Left ventricle myocardium inferior (tissue), 1 donor: ENCODE measurements at places on chromosomes 2 and 18.

DNA sequence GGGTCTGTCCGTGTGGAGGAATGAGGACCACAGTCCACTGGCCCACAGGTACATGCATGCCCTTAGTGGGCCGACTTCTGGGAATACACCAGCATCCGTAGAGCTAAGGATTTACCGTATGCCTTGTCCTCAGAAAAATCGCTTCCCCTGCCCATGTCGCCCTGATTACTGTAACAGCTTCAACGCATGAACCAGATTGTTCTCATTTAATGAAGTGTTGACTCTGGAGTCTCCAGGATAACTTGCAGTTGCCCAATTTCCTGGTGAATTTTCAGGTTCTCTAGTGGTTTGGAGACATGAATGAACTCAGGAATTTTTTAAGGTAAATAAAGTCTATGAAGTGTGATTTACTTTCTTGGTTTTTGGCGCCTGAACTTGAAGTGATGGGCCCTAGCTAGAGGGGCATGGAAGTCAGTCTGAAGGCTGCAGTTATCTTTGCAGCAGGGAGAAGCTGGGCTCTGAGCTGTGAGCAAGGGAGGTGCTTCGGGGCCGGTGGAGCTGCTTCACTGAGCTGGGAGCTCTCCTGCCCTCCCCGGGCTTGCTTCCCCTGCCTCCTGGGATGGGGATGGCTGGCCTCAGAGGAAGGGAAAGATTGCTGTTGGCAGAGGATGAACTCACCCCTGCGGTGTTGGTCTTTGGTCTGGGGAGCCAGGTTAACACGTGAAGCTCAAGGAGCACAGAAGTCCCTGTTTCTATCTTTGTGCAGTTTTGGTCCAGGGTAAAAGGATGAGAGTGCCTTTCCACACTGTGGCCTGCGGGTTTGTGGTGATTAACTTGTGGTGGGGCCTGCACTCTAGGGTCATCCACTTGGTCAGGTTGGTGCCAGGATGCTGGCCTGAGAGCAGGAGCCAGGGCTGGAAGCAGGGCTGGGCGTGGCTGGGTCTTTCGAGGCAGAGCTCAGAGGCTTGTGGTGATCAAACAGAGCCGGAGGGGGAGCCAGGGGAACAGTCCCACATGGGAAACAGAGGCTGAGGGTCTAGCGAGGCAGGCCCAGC is 28.1 kb downstream of the TCF7L1 start:
- DNase-seq, result no peak

- DNase-seq, result no peak
Observed at GRCh38 chr2:225317186-225317585, 82.3 kb upstream of the NYAP2 start.

DNA sequence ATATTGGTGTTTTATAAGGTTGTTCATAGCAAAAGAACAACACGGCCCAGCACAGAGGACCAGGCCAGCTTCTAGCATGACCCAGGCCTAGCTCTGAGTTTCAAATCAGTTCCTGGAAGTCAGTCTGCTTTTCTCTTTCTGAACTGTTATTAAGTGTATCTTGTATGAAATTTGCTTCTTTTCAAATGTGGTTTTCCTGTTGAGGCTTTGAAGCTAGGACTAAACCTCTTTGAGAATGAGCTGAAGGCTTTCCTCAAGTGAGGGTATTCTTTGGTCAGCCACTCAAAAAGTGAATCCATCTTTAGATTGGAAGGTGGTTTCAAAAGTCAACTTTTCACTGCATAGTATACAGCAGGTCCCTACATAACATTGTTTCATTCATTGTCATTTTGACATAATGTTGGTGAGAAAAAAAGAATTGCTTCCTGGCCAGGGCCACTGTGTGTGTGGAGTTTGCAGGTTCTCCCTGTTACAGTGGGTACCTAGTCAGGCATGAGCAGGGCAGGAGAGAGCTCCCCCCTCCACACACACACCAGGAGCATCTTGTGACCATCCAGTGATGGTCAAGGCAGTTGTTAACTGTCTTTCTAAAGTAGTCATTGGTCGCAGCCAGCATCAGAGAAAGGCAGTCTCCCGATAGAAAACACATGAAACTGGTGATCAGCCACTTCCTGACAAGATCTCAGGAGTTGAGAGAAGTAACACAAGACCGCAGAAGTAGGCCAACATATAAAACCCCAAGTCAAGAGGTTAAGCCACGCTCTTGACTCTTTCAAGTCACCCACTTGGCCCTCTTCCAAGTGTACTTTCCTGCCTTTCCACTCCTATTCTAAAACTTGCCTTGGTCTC is 6.7 kb upstream of the ACAA2 start:
- no peak for DNase-seq

DNA sequence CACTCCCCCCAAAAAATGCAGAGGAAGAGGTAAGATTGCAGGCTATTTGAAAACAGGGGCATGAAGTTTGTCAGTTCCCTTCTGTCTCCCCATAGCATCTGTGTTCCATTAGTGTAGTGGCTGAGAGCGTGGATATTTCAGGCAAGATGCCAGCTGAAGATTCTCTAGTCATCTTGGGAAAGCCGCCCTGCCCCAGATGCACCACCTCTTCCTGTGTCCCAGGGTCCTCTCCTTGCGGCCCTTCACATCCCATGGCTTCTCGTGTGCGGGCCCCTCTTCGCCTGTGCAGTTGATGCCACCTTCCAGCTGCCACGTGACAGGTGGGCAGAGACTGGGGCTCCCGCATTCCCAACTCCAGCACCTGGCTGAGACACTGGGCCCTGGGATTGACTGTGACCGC is 16.1 kb downstream of the TMEM127 start:
- no peak for DNase-seq

DNA sequence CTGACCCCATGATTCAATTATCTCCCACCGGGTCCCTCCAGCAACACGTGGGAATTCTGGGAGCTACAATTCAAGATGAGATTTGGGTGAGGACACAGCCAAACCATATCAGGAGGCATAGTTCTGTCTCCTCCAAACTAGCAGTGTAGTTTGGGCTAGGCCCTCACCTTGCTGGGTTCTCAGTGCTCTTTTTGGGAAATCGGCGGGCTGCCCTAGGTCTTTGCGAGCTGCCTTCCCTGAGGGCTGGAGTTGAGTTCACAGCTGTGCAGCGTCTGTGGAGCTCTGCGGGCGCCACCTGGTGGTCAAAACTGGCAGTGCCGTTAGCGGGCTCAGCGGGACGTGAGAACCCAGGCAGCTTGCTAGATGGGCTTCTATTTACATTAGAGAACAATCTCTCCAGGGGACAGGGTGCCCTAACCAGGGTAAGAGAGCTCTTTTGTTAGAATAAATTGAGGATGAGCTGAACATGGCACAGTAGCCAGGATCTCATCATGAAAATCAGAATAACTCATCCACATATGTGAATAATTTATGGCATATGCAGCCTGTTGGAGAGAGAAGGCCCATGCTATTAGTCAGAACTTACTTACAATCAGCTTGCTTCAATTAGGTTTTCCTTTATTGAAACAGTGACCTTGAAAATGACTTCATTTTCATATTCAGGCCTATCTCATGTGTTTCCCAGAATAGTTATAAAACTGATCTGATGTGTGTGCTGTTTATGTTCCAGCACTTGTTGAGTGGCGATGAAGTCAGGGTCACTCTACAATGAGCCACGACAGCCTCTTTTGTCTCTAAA is 27.4 kb upstream of the YES1 start:
- peak; percentile 87 for DNase-seq

DNA sequence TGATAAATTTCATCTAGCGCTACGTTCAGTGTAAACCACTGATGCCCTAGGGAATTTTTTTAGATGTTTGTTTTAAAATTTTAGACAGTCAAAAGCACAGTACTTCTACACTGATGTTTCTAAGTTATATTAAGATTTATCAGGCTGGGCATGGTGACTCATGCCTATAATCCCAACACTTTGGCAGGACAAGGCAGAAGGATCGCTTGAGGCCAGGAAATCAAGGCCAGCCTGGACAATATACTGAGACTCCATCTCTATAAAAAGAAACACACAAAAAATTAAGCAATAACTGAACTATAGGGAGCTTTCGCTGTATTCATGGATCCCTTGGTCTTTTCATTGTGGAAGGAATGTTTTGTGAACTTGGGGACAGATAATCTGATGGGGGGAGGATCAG is 50.6 kb upstream of the MAPRE2 start:
- no peak for DNase-seq

- DNase-seq, result no peak
Observed at GRCh38 chr2:103179798-103180197, 418.0 kb downstream of the TMEM182 start.

- DNase-seq, result no peak
Observed at GRCh38 chr18:12295389-12296086, 12.5 kb upstream of the TUBB6 start.

- DNase-seq, result no peak
Observed at GRCh38 chr18:58695772-58696171, 24.5 kb downstream of the MALT1 start.

GRCh38 chr2:55431982-55432627 is 12.4 kb upstream of the CCDC88A start:
- DNase-seq, result no peak

GRCh38 chr2:43196768-43197587 is 29.4 kb downstream of the ZFP36L2 start:
- no peak for DNase-seq

GRCh38 chr2:224885291-224885690 is 157.0 kb downstream of the DOCK10 start:
- DNase-seq, result no peak

DNA sequence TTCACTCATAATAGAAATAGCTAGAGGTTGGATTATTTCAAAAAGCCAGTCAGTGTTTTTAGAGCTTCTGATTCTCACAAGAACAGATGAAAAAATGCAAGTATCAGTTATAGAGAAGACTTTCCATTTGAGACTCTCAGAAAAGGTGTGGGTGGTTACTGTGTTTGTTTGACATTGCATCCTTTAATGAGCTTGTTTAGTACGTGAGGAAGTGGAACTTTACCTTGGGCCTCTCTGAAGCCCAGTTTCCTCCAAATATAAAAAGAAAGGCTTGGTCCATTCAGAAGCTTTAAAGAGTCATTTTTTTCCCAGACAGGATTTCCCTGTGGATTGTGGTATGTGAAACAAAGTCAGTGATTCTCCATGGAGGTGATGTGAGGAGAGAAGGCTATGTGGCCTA is 89.9 kb upstream of the RANBP2 start:
- DNase-seq, result no peak

- no peak for DNase-seq
Observed at GRCh38 chr2:200345975-200346374, 39.5 kb downstream of the SPATS2L start.

DNA sequence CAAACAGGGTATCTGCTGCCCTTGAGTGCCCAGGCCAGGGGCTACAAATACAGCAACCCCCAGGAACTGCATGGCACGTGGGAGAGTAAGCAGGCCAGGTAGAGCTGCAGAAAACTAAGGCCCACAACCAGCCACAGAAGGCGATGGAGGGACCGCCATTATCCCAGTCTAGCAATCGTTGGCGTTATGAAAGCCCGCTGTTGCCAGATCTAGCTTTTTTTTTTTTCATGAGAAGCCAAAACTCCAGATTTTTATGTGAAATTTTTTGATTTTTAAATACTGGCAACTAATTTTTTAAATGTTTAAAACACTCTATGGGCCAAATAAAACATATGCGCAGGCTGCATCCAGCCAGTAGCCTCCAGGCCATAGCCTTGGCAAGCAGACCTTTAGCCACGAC is 59.8 kb downstream of the DNMT3A start:
- no peak for DNase-seq

DNA sequence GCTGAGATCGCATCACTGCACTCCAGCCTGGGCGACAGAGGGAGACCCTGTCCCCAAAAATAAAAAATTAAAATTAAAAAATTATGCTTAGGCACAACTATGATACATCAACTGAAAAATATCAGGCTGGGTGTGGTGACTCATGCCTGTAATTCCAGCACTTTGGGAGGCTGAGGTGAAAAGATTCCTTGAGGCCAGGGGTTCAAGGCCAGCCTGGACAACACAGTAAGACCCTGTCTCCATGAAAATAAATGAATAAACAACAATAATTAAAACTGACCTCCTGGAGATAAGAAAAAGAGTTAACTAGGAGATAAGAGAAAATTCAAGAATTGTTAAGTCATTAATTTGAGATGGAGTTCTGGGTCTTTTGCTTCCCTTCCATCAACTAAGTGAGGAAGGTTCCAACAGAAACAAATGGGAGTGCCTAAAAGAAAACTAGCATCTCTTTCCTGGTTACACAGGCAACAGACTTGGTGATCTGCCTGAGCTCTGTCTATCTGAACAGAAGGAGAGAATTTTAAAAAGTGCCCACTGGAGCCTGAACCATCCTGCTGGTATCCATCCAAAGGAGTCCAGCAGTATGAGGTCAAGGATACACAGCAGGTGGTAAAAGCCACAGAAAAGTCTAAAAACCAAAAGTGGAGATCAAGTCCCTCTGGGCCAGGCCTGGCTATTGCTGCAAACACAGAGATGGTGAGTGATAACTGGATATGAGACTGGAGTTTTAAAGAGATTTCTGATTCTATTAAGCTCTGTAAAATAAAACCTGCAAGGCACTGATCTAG is 8.8 kb downstream of the PPM1G start:
- no peak for DNase-seq

DNA sequence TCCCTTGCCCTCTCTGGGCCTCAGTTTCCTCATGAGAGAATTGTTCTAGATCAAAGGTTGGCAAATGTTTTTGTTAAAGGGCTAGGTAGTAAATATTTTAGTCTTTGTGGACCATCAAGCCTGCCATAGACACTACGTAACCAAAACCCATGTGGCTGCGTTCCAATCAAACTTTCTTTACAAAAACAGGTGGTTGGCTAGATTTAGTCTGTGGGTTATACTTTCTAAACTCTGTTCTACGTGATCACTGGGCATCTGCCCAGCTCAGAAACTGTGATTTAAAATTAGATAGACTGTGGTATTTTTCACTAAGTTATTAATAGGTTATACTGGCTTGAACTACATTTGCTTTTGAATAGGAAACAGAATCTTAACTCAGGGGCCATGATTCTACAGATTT is 149.8 kb upstream of the DCC start:
- DNase-seq, result no peak

GRCh38 chr2:104841744-104842143 is 12.2 kb upstream of the POU3F3 start:
- no peak for DNase-seq

GRCh38 chr18:48566589-48566988 is 27.8 kb downstream of the CTIF start:
- DNase-seq, result no peak

DNA sequence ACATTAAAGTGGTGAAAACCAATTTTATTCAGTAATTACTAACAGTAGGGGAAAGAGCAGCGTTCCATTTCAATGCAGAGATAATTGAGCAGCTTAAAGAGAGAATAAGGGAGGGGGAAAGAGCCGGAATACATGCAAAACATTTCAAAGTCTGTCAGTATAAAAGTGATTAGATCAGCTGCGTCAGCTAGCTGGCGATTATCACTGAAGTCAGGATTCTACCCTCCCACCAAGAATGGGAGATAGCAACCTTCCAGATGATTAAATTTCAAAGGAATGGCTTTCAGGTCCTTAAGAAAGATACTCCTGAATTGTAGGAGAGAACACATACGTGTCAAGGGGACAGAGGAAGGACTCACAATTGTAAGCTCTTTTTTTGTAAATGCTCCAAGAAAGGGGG is 2.7 kb upstream of the ZC3H6 start:
- DNase-seq, result no peak

GRCh38 chr2:238251986-238252385 is 12.1 kb upstream of the HES6 start:
- no peak for DNase-seq

- DNase-seq, result no peak
Observed at GRCh38 chr2:55103046-55103445, 52.8 kb upstream of the RTN4 start.

GRCh38 chr2:102142829-102143449 is 393 bp downstream of the IL1R1 start:
- no peak for DNase-seq

- no peak for DNase-seq
Observed at GRCh38 chr18:73597832-73598615, 549.6 kb downstream of the FBXO15 start.
